ENCODE measurements at places on chromosomes 7 and 10.

DNA sequence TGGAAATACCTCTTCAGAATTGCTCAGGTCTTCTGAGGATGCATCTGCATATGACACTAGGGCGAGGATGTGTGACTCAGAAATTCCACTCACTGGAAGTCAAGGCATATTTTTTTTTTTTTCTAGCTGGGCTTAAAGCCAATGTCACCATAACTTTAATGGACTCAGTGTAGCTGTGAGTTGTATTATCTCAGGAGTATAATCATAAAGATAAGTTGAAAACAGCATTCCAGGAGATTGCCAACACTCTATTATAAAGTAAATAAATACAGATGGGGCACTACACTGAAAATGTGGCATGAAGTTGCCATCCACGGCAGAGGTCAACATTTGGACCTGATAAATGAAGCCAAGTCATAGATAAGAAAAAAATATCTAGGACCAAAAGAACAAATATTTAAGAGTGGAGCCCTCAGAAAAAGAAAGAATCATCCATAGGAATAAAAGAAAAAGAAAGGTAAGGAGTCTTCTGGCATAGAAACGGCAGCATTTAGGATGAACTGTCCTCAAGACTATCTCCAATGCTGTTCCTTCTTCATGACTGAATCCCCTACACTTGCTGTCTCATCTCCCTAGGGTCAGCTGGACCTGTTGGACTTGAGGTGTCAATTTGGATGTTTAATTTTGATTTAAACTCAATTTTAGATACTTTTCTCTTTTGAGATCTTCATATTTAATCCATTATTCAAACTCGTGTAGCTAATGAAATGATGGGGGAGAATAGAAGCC lies 72.9 kb upstream of the CAV2 start:
- no peak for DNase-seq

DNA sequence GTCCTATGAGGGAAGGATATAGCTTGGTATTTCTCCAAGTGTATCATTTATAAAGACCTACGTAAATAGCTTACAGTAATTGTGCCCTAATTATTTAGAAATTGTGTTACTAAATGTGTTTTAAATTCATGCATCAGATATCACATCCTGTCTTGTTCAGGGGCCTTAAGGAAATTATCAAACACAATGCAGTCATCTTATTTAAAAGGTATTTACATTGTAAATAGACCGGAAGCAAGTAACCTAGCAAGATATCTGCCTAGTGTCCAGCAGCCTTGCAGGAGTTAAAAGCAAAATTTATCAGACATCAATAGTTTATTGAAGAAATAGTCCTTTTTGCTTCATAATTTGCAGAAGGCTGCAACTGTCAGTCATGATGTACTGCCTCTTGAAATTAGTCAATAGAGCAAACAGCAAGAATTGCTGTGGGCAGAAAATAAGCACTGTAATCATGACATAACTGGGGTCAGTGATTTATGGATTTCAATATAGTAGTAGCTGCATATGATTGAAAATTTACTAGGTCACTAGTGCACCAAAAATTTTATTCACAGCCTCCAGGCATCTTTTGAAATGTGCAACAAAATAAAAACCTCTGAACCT lies 23.1 kb downstream of the GLRX3 start:
- DNase-seq: no peak

GRCh38 chr7:142919656-142920055 lies 13.9 kb downstream of the TRPV5 start:
- DNase-seq: no peak

DNA sequence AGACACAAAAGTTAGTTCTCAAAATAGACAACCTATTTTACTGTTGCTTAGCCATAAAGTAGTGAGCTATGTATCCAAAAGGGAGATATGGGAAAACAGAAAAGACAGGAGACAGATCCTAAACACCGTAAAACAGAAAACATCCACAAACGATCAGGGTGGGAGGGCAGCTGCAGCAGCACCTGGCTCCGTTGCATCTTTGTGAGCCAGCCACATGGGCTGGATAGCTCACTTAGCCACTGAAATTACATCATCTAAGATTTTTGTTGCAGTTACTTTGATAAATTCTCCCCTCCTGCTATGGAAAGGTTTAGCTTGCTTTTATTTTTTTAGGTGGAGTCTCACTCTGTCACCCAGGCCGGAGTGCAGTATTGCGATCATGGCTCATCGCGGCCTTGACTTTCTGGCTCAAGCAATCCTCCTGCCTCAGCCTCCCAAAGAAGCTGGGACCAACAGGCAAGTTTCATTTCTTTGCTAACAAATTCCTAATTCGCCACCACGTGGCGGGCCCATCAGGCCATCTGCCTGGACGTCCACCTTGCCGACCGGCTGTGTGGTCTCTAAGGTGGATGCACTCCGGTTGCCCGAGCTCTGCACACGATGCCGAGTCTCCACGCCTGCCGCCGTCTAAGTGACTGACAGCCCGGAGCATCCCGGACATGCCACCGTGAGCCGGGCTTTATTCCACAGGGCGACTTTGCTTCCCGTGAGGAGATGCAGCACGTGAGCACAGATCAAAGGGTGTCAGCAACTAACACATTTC lies 159.8 kb downstream of the DIP2C start:
- DNase-seq: no peak

- DNase-seq: no peak
Measured at GRCh38 chr7:77745746-77746145, 49.5 kb downstream of the RSBN1L start.

DNA sequence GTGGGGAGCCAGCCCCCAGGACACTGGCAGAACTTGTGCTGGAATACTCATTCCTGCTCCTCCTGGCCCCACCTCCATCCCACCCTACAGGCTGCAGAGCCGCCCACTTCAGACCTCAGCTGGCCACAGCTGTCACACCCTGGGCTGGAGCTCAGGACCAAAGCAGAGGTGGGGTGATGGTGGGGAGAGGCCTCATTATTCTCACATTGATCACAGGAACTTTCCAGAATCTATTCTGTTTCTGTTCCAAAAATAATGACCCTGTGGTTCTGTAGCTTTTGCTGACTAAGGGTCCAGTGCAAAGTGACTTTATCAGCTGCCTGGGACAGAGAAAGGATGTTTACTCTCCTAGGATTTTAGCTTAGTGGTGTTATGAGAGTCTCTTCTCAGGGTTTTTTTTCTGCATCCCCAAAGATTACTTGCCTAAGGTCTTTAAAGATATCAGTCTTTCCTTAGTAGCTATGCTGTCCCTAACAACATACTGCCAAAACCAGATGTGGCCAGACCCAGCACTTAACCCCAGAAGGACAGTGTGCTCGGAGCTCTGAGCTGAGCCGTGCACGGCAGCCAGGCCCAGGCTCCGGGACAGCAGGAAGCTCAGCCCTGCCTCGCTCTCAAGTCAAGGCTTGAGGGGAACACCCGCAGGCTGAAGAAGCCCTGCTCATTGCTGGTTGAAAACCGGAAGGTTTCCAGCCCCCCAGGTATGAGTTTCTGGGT lies 223.3 kb downstream of the MLLT10 start:
- no peak for DNase-seq

GRCh38 chr7:16007911-16008310 lies 321.4 kb upstream of the MEOX2 start:
- DNase-seq: no peak

DNA sequence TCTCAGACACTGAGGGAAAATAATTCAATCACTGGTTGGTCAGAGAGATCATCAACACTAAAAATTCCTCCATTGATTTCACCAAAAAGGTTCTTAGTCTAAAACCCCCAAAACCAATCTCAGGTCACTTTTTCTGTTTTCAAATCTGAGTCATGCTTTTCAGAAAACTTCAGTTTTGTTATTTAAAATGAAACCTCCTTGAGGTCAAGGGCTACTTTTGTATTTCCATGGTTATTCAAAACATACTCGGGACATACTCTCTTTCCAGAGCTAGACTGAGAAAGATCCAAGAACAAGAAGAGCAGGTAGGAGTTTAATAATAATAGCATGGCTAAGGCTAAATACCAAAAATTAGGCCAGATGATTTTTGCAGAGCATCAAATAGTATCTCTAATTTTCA lies 152.8 kb downstream of the SDHAF3 start:
- no peak for DNase-seq

- no peak for DNase-seq
Measured at GRCh38 chr7:107408349-107408748, 61.5 kb upstream of the GPR22 start.

DNA sequence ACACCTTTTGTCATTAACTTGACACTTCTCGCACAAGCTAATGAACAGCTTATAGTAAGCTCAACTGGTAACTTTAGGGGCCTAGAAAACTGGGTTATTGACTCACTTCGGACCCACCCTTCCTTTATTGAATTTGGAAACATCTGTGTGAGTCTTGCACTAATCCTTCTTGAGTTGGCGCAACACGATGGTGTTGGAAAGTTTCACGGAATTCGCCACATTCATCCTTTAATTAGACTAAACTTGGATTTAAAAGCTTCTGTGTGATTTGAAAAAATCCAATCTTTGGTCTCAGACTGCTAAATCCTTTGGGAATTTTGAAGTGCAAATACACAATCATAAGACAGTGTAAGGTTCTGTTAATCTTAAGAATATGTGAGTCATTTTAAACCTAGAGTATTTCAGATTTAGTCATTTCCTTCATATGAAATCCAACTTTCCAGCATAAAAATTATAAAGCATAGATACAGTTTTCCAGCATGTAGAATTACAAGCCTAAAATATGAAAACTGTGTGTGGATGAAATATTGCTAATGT lies 15.1 kb downstream of the FZD8 start:
- no peak for DNase-seq

DNA sequence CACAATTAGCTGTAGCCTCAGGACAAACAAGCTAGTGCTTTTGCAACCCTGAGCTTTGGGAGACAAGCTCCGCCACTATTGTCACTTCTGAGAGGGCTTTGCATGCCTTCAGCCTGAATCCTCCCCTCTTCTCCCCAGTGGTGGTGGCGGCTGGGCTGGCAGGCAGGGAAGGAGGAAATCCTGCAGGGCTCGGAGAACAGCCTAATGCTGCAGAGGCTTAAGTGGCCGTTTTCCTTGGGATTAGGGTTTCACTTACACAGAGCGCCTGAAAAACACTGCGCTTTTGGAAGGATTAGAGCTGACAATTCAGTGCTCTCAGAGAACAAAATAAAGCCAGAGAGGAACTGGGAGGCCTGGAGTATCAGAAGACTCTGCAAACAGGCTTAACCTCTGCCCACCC lies 71.3 kb downstream of the PAX2 start:
- DNase-seq: no peak

DNA sequence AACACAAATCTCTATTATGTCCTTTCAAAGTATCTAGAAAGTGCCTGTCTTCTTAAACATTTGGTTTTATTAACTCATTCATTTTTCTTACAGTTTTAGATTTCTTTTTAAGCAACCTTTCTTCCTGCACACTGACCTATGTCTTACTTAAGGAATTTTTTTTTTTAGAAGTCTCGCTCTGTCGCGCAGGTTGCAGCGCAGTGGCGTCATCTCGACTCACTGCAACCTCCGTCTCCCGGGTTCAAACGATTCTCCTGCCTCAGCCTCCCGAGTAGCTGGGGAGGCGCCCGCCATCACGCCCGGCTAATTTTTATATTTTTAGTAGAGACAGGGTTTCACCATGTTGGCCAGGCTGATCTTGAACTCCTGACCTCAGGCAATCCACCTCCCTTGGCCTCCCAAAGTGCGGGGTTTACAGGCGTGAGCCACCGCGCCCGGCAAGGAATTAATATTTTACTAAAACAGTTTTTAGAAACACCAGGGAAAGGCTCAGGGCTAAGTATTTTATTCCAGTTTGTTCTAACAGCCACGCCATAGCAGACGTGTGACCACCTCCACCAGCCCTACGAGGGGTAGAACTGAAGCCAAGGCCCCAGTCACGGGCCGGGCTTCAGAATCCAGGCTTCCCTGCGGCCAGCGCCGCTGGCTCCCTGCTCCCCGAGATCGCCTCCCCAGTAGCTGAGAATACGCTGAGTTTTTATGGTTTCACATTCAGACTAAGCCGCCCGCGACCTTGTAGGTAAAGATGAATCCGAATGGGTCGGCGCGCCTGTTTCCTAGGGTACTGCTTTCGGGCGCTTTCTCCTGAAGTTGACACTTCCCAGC lies 941 bp upstream of the LUC7L2 start:
- no peak for DNase-seq

DNA sequence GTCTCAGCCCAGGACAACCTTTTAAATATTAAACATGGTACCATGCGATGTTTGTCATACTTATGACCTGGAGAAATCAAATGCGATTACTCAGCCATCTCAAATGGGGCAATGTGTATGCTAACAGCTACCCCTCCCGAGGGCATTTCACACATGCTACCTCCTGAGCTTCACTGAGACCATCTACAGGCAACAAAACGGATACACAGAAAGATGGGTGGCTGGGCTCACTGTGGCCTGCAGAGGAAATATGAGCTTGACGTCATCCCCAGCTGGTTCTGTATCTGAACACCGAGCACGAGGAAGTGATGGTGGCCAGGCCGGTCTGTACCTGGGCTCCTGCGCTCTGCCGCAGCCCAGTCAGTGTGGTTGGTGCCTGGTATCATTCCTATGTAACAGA lies 374.3 kb downstream of the RPS24 start:
- DNase-seq: no peak

GRCh38 chr10:131972474-131973071 lies 9.2 kb downstream of the BNIP3 start:
- DNase-seq: no peak

- no peak for DNase-seq
Measured at GRCh38 chr7:75649462-75649861, 89.3 kb downstream of the HIP1 start.

DNA sequence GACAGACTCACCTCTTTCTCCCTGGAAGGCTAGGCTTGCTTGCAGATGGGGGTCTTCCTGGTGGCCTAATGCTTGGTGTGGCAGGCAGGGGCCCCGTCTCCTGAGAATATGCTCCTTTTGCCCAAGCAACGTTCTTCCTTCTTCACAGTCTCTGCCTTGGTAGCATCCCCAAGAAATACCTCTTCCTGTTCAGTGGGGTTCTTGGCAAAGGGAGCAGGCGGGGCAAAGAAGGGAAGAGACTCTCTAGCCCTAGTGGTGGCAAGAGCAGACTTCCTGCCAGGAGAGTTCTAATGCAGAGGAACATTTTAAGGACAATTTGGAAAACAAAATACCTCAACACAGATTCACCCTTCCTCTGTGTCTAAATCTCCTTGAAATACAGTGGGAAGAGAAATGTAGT lies at the start of gene CLEC5A:
Gene CLEC5A, minus strand, starts transcription at position 179 of the 400 bp plus-strand sequence. CDS start 682 bp downstream, outside the sequence.
- DNase-seq: no peak

DNA sequence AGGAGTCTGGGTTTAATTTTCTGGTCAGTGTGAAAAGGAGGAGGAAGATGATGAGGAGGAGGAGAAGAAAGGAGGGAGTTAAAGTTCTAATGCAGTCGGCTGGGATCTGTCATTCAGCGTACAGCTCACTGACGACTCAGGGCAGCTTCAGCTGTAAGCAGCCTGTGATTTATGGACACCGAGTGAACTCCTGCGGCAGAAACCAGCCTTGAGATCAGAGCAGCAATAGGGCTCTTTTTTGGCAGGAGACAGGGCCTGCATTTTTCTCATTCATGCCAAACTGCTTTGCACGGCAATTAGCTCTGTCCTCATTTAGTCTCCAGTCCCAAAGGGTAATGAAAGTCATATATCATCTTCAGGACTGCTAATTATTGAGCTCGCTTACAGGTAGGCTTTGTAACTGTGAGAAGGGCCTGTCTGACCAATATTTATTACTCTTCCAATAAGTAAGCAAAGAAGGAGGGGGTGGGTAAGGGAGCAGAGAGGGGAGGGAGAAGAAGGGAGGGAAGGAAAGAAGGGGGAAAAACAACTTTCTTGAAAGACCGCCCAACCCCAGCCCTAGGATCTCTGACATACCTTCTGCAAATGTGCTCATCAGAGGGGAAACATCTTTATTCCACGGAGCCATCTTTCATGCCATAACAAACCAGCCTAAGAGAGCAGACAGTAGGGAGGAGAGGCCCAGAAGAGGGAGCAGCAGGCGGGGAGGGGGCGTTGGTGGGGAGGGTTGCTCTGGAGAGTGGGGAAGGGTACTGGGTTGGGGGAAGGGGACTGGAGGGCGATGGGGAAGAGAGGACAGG lies 48.1 kb upstream of the COMTD1 start:
- DNase-seq: no peak
